ENCODE measurements at places on chromosomes 12 and 14.
A peak's percentile ranks its signal among the peaks of the same experiment; 100 is the strongest.

DNA sequence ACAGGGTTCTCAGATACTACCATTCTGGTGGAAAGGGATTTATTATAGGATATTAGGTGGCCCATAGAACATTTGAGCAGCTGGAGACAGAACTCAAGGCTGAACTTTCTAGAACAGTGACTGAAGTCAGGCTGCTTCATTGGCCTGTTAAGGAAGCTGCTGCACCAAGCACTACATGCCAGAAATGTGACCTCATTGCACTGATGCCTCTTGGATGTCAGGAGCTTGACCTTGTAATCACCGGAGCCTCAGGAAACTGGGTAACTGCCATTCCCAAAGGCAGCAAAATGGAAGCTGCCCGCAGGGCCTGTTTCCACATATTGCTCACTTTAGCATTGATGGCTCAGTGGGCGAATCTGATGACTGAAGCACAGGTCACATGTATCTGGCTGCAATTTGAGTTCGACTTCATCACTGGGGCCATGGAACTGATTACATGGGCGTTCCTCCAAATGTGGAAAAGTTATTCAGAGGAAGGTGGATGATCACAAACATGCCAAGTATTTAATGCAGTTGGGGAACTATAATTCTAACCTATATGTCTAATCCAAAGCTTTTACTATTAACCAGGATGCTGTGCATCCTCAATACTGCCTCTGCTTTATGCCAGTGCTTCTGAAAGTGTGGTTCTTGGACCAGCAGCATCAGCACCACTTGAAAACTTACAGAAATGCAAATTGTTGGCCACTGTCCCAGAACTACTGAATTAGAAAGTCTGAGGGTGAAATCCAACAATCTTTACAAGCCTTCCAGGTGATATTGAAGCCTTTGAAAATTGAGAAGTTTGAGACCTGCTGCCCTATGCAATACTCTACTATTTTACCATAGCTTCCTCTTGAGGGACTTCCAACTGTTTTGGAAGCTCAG is 337.2 kb upstream of the NAV3 start:
- no peak for DNase-seq

DNA sequence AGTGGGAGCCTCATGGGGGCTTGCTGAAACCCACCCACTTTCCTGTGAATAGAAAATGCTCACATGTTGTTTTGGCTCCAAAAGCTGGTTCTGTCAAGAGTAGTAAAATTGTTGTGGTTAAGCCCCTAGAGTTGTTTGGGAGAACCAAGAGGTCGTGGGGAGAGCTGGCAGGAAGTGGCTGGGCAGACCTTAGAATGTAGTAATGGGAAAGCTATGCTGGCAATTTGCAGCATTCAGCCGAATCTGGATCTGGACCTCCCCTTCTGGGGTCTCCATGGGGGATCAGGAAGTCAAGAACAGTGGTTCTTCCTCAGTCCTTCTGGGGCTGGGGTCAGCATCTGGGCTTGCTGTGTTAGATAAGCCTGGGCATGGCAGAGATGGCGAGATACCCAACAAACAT is 150.6 kb upstream of the TBX3 start:
- no peak for DNase-seq

DNA sequence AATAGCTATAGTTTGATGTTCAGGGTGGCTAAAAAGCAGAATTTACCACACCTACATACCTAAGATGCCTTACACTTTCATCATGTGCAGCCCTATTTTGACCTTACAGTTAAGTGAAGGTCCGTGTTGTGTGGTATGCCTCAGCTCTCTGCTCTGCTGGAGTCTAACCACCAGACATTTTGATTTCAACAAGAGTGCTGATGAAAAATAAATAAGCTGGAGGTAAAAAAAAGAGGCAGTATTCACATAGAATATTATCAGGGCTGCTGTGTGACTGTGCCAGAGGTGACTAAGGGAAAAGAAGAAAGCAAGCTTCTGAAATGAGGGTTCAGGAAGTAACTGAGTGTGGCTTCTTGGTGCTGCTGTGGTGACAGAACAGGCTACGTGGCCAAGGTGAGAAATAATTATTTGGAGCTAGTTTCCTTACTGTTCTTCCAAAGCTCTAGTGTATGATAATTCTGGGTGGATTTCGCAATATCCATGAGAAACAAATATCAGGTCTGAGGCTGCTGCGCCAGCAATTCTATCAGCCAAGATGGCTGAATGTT is 188.8 kb downstream of the STXBP6 start:
- DNase-seq, result no peak

DNA sequence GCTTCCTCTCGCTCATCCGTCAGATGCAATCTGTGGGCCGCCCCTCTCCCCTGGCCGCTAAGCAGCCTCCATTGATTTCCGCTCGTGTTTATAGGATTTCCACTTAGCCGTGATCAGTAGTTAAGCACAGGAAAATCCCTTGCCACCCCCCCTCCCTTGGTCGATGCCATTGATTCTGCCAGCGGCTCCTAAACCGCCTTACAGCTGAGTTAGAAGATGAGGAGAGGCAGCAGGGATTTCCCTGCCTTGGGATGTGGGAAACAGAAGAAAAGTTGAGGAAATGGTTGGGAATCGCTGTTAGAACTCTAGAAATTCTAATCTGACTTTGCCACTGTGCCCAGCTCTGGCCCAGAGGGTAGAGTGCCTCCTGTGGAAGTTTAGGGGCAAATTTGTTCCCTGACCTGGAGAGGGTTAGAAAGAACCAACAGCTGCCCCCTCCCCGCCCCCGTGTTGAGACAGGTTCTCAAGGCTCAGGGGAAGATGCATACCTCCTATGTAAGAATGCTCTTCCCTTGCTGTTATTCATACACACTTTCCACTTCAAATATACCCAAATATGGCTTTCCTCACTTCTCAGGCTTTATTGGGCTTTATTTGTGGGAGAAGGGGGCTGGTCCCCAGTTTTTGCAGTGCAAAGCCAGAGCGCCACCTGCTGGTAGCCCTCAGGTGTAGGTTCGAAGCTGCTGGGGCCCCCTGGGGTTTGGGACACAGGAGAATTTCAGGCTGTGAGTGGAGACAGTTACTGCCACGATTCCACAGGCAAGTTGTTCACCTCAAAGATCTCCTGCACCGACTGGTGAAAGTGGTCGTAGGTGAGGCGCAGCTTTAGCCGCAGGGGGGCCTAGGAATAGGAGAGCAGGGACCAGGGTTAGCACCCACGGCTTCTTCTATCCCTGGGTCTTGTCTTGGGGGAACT is 3.2 kb downstream of the THTPA start:
- peak; percentile 48 for DNase-seq

GRCh38 chr12:107622001-107622400 is 63.6 kb upstream of the PWP1 start:
- no peak for DNase-seq

GRCh38 chr12:88141425-88141773 is 489 bp downstream of the CEP290 start:
- no peak for DNase-seq

DNA sequence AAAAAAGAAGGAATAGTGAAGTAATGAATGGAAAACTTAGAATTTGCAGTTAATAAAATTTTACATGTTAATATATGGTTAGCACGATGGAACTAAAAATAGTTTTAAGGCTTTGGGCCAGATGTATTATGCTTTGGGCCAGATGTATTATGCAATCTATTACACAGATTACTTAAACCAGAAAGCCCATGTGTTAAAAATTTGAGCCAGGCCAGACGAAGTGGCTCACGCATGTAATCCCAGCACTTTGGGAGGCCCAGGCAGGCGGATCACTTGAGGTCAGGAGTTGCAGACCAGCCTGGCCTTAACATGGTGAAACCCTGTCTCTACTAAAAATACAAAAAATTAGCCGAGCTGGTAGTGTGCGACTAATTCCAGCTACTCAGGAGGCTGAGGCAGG is 17.2 kb downstream of the IFT81 start:
- DNase-seq, result no peak

GRCh38 chr14:69079747-69080146 is 73.2 kb downstream of the DCAF5 start:
- no peak for DNase-seq

DNA sequence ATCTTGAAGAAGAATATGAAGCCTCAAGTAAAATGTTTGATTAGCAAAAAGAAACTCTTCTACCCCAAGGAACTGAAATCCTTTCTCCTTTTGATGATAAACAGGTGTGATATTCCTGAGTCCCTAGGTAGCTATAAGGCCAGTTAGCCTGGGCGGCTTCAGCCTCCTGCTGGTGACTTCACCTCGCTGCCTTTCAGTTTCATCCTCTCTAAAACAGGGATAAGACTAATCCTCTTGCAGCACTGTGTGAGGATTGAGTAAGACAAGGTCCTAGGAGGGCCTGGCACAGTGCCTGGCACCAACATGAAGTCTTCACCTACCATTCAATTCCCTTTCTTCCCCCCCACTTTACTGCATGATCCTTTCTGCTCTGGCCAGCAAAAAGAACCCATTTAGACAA is 42.1 kb downstream of the CIT start:
- DNase-seq, result no peak

DNA sequence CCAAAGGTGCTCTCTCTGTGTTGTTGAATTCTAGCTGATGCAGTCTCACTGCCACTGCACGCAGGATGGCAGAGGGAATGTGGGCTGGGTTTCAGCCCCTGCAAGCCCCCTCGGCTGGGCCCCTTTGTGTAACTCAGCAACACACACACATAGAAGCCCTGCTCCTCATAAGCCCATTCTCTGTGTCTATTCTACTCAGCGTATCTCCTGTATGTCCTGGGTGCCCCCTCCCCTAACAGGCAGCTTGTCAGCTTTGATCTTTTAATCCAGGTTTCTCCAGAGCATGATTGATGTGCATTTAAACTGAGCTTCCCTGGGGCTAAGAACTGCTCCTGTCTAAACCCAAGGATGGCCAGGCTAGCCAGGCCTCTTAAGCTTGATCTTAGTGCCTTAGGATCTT is 43.0 kb downstream of the SRRM4 start:
- DNase-seq, result no peak

DNA sequence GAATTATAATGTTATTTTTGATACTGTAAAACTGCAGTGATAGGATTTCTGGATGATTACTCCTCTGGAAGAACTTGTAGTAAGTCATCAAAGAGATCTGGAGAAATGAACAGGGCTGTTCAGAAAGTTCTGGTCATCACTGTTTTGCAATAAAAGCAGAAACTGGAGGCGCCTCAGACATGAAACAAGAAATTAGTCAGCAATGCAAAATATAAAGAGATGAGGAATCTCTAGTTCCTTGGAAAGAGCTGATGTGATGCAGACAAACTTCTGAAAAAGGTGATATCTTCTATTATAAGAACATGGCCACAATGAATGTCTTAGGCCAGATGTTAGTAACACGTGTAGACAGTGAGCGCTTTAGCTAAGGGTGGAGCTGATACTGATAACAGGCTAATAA is 9.5 kb downstream of the ACIN1 start:
- DNase-seq, result no peak

DNA sequence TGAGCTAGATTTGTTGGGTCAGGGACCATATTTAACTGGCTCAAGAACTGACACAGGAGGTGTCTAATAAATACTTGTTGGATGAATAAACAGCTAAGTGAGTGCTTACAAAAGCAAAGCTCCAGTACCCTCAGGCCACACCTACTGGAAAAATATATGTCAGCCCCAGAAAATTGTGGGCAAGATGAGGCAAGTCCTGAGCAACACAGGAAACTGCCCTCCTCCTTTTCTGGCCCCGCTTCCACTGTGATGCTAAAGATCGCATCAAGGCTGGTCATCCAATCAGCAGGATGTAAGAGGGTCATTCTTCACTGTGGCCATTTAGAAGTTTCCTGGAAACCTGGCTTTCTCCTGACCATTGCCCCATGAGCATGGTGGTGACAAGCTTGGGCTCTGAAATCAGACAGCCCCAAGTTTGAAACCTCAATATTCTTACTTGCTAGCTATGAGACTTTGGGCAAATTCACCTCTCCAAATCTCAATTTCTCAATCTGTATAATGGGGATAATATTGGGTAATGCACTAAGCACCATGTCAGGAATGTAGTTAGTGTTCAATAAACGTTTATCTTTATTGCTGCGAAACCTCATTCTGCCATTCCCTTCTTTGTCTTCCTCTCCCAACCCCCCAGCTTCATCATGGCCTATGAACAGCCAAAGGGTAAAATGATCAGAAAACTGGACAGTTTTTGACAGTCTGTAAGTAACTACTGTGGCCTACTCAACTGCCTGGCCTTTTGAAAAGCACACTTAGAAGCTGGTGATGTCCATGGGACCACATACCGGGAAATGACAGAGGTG is 139.3 kb upstream of the PZP start:
- no peak for DNase-seq

GRCh38 chr14:32006263-32007110 is 70.6 kb upstream of the ARHGAP5 start:
- DNase-seq, result no peak

- no peak for DNase-seq
Measured at GRCh38 chr14:55239320-55239719, 31.9 kb upstream of the FBXO34 start.

GRCh38 chr12:99370421-99371138 is 277.0 kb upstream of the GARIN6 start:
- DNase-seq, result no peak

GRCh38 chr12:97921979-97922722 is 459.5 kb downstream of the RMST start:
- DNase-seq, result no peak

GRCh38 chr12:27981874-27982273 is 9.3 kb upstream of the PTHLH start:
- no peak for DNase-seq

GRCh38 chr14:104722938-104723650 is 935 bp upstream of the ADSS1 start:
- no peak for DNase-seq

DNA sequence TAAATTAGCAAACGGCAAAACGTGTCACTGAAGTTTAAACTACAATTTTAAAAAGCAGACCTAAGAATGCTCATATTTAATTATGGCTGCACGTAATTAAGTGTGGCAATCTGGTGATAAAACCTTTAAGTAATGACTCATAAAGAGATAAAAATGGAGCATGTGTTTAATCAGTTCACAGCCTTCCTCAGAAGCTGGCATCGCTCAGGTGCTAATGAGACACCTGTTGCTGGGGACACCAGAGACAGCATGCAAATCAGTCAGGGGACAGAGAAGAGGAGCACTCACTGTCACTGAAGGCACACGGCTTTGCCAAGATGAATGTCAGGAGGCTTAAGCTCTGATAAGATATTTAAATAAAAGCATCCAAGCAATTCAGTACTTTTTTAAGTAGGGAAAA is 840.3 kb downstream of the GALC start:
- DNase-seq, result no peak

- no peak for DNase-seq
Measured at GRCh38 chr14:33764876-33765650, 185.8 kb downstream of the EGLN3 start.

GRCh38 chr14:23023022-23023794 is 11.5 kb downstream of the PSMB5 start:
- DNase-seq, result no peak
